ENCODE measurements at places on chromosomes 6 and 20.

DNA sequence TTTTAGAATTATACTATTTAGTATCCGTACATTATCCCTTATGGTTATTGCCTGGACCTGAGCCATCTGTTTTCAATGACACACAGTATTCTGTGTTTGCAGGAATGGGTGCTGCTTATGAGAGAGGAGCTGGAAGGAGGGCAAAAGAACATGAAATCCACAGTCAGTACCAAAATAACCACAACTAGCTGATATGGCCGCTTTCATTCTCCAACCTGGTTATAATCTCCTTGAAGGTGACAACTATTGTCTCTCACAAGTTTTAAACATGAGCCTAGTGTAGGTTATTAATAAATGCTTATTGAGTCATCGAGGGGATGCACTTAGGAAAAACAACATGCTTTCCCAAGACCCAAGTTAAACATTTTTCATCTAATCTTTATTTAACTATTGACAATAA is 356.6 kb downstream of the BMP2 start:
- DNase-seq, result no peak

DNA sequence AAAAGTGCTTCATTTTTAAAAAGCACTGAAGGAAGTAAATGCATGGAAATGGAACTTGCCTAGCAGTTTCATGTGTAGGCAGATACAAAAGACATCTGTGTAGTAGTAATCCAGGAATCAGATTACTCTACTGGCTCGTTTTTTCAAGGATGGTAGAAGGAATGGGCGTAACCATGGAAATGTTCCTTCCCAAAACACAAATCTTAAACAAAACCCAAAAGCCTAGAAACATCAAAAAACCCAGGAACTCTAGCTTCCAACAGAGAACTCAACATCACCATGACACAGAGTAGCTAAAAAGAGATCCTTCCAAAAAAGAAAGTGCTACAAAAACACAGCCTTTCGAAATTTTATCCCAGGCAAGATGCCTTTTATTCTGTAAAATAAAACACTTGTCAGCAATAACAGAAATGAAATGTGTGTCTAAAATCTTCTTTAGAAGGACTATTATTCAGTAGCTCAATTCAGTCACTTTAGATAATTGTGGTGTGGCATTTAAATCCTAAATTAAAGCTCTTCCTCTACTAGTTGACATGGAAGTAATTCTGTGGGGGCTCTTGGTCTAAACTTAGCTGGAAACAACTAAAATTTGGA is 81.7 kb downstream of the FAM217A start:
- DNase-seq, result no peak

DNA sequence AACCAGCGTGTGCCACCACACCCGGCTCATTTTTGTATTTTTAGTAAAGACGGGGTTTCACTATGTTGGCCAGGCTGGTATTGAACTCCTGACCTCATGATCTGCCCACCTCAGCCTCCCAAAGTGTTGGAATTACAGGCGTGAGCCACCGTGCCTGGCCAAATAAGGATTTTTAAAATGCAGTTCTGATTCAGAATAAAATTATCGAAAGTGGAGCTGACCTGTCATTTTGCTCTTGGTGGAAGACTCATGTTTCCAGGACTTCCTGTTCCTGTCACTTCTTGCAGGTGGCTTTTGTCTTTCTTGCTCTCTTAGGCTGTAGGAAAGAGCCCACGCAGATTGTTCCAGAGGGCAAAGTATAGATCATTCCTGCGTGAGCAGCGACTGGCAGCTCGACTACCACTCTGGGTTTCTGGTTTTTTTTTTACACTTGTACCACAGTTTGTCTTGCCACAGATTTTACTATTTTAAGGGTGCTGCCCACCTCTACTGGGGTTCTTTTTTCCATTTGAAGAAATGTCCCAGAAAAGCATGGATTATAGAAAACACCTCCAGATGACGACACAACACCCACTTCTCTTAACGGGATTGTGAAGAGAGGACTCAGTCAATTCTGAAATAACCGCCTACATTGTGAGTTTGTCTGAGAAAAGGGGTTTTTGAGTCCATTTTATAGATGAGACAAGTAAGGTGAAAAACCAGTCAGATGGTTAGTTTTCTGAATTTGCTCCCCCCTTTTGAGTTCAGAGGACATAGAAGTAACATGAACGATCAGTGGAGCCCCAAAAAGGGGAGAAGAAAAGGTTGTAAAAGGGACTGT is 7.5 kb downstream of the JARID2 start:
- peak; percentile 53 for DNase-seq

DNA sequence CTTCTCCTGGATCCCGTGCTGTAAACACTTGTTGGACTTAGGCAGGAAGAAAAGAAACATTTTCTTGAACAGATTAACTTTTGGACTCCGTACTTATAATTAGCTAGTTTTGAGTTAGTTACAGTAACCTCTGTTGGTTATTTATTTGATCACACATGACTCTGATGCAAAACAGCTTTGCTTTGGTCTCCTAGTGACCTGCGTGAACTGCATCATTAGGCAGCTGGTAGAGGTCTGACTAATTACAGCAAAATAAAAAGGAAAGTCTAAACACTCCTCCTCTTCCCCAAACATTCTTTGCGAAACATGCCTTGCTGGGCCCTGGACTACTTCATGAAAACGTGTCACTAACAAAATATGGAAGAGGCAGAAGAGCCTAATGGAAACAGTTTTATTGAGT is 61.1 kb upstream of the ZFP64 start:
- DNase-seq, result no peak

GRCh38 chr6:35064757-35065440 is 76.2 kb downstream of the TCP11 start:
- no peak for DNase-seq

- DNase-seq, result peak; percentile 32
These were observed 123.1 kb downstream of the RPS12 start for GRCh38 chr6:132937466-132937906.

DNA sequence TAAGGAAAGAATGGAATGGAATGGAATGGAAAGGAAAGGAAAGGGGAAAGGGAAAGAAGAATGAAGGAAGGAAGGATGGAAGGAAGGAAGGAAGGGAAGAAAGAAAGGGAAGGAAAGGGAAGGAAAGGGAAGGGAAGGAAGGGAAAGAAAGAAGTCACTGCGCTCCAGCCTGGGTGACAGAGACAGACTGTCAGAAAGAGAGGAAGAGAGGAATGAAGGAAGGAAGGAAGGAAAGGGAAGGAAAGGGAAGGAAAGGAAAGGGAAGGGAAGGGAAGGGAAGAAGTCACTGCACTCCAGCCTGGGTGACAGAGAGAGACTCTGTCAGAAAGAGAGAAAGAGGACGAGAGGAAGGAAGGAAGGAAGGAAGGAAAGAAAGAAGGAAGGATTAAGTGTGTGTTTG is 221.2 kb upstream of the LAMP5 start:
- DNase-seq, result no peak

DNA sequence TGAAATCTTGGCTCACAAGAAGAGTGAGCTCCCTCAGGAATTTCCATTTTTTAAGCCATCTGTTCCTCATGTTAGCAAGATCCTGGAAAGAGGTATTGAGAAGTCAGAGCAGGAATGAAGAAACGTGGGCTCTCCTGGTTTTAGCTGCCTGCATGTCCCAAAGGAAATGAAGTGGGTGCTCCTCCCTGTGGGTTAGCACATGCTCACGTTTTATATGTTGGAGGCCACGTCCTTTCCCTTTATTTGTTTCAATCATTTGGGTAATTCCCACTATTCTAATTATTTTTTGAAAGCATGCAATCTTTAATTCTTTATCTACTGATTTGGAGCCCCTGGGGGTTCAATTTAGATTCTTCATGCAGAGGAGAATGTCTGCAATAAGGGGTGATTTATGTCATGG is 4.3 kb upstream of the MAP3K4 start:
- DNase-seq, result no peak

GRCh38 chr20:39588148-39588757 is 626.1 kb downstream of the DHX35 start:
- DNase-seq, result no peak

GRCh38 chr20:37347891-37348791 is 2.2 kb downstream of the SRC start:
- peak; percentile 22 for DNase-seq

Measured in activated CD4-positive, alpha-beta T cell treated with anti-CD3 and anti-CD28 coated beads, Interleukin-2, amount 50 U/mL, for 48 hours (primary cell).